Stimulated activated CD8-positive, alpha-beta memory T cell treated with anti-CD3 and anti-CD28 coated beads, Interleukin-4, amount 100 ng/mL, for 4 hours (primary cell): ENCODE measurements at places on chromosomes 7 and 10.

GRCh38 chr10:126568809-126569385 lies 101.6 kb downstream of the C10orf90 start:
- no peak for DNase-seq

- no peak for DNase-seq
Observed at GRCh38 chr7:3950249-3950648, 649.2 kb downstream of the SDK1 start.

- no peak for DNase-seq
Observed at GRCh38 chr10:71158902-71159301, 53.5 kb upstream of the UNC5B start.

- no peak for DNase-seq
Observed at GRCh38 chr7:151693140-151693539, 173.4 kb upstream of the RHEB start.

GRCh38 chr7:158424011-158424410 lies 163.6 kb downstream of the PTPRN2 start:
- no peak for DNase-seq

- DNase-seq = no peak
Observed at GRCh38 chr7:45066409-45066808, 22.4 kb downstream of the NACAD start.

DNA sequence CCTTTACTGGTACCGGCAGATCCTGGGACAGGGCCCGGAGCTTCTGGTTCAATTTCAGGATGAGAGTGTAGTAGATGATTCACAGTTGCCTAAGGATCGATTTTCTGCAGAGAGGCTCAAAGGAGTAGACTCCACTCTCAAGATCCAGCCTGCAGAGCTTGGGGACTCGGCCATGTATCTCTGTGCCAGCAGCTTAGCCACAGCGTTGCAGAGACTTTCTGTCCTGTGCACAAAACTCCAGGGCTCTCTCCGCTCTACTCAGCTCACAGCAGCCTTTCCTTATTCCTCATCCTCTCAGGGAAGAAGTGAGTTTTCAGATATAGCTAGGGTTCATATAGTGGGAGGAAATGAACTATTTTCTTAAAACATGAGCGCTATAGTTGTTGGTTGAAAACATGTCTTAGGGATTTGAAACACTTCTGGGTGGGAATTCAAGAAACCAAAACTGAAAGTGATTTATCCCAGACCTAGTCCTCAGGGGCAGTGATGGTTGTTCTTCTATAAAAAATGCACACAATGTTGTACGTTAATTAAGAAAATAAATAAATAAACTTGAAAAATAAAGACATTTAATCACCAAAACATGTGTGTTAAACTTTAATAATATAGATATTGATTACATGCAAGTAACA lies 150.2 kb upstream of the PRSS58 start:
- DNase-seq = no peak

- DNase-seq = no peak
Observed at GRCh38 chr10:45407542-45407941, 33.5 kb downstream of the ALOX5 start.

GRCh38 chr10:78533098-78533497 lies 499.4 kb downstream of the RPS24 start:
- no peak for DNase-seq

- no peak for DNase-seq
Observed at GRCh38 chr10:34707656-34708055, 107.4 kb downstream of the PARD3 start.

- DNase-seq = no peak
Observed at GRCh38 chr7:116740231-116740630, 68.2 kb downstream of the MET start.

- DNase-seq = no peak
Observed at GRCh38 chr10:58698777-58699356, 186.2 kb downstream of the BICC1 start.

- DNase-seq = no peak
Observed at GRCh38 chr7:131656980-131657723, 100.7 kb upstream of the PODXL start.

GRCh38 chr10:13915710-13916109 lies 328.9 kb downstream of the PRPF18 start:
- no peak for DNase-seq

- no peak for DNase-seq
Observed at GRCh38 chr7:117248829-117249228, 74.0 kb downstream of the WNT2 start.
